ENCODE measurements at places on chromosomes 11 and 22. TPM values are rescaled to one million over a fixed set of nuclear protein-coding genes. Genes with fewer than 3 reads are reported as not detected.

Gene APOL1
- 16.0 TPM for total RNA-seq

Gene CASP4
- total RNA-seq: 52.3 TPM

DNA sequence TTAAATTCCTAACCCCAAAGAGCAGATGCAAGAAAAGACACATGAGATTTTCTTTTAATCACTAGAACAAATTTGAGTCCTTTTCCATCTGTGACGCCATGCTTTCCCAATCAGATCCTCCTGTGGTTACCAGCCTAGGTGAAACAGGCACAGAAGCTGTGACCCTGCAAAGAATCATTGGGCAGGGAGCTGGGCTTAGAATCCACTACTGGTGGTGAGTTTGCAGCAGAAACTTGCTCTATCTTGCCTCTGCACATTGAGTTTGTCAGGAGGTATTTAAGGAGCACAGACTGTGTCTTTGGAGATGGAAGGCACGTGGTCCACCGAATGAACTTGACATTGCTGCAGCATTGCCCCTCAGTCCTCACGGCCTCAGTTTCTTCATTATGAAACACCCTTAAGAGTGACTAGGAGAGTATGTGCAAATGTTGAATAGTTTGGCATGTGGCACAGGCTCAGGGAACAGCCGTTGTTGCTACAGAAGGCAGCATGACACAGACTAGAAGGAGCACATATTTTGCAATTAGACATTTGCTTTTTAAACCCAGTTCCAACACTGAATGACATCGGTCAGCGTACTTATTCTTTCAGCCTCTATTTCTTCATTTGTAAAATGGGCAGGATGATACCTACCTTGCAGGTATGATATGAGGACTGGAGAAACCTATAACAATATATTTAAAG lies 127.6 kb downstream of the DBX1 start:
- no peak for DNase-seq
- no peak overlapping the region for H3K4me3 ChIP-seq
- H3K4me1 ChIP-seq: no peaks in the 10 kb centered on the region
- no peaks in the 10 kb centered on the region for H3K36me3 ChIP-seq

- DNase-seq: no peak
- H3K27me3 ChIP-seq: no peaks in the 10 kb centered on the region
- H3K4me1 ChIP-seq: no peaks in the 10 kb centered on the region
- H3K4me3 ChIP-seq: no peak overlapping the region
- peaks cover 18% of the 10 kb centered on the region for H3K36me3 ChIP-seq
Observed at GRCh38 chr11:1297011-1297575, 12.3 kb downstream of the TOLLIP start.

DNA sequence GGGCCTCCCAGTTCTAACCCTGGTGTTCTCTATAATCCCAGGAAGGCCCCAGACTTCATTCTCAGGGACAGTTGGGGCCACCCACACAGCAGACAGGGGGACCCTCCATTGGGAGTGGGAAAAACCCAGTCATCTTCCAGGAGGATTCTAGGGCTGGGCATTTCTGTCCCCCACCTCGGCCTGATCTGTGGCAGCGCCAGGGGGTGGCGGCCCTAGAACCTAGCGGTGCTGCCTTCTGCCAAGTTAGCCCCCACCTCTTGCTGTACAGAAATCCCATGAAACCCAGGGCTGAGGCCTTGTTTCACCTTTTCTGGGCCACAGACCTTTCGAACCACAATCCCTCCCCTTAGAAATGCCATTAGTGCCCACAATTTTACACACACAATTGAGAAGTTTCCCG lies 9.6 kb downstream of the CHST1 start:
- H3K27me3 ChIP-seq: peaks cover 19% of the 10 kb centered on the region
- no peak overlapping the region for H3K27ac ChIP-seq
- H3K4me3 ChIP-seq: no peak overlapping the region
- peaks cover 36% of the 10 kb centered on the region for H3K4me1 ChIP-seq

DNA sequence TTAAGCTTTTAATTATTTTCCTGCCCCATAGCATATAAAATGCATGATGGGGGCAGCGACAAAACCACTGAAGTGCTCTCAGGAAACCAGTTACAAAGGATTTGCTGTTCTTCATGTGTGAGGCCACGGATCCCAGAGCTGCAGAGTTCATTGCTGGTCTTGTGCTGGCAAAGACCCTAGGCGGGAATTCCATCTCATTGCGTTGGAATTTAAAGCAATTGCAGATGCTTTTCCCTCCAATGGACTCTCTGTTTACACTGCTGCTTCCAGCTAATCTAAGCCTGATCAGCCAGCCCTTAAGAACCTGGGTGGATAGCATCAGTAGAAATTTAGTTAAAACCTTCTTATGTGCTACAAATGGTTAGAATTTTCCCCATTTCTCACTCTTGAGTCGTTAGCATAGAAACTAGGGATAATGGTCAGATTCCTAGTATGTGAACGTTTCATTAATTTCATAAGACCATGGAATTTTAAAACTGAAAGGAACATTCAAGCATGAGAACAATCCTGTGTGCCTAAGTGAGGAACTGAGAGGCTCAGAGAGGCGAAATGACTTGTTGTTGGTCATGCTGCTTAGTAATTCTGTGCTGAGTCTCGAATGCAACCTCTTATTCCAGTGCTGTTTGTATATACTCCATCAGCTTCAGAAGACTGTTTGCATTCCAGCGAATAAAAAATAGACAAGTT lies 36.1 kb upstream of the ADSL start:
- H3K4me3 ChIP-seq: peak overlapping the region; percentile 12
- peaks cover 19% of the 10 kb centered on the region for H3K36me3 ChIP-seq
- H3K27ac ChIP-seq: peak overlapping the region; percentile 45

DNA sequence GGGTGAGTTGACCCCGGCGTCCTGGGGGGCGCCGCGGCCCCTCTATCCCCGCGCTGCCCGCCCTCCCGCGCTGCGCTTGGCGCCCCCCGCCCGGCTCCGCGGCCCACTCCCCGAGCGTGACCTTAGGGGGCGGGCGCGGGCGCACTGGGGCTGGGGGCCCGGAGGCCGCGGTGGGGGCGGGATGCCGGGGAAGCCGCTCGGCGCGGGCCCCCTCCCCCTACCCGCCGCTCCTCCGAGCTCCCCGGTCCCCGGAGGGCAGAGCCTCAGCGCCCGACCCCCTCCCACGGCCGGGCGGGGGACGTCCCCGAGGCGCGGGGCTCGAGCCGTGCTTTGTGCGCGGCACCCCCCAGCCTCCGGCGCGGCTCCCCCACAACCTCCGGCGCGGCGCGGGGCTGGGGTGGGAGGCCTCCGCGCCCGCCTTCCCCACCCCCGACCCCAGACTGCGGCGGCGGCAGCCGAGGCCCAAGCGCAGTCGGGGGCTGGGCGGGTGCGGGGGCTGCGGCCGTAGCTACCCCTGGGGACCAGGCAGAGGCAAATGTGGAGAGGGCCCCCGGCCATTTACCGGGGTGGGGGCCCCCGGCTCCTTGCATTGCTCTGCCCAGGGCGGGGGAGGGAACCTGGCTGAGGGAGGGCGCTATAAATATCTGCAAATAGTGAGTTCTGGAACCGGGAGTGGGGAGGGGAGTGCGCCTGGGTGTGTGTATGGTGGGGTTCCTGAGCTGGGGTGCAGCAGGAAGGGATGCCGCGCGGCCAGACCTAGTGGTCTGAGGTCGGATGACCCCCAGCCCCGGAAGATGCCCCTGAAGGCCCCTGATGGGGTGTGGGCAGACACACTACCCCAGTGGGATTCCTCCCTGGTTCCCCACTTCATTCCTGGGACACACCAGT lies 988 bp downstream of the MGAT3 start:
- DNase-seq: no peak
- H3K4me1 ChIP-seq: peaks cover 15% of the 10 kb centered on the region
- H3K4me3 ChIP-seq: peak overlapping the region; percentile 41
- no peaks in the 10 kb centered on the region for H3K36me3 ChIP-seq

- peaks cover 29% of the 10 kb centered on the region for H3K4me1 ChIP-seq
- H3K36me3 ChIP-seq: no peaks in the 10 kb centered on the region
- peak; percentile 73 for DNase-seq
- no peaks in the 10 kb centered on the region for H3K27me3 ChIP-seq
- H3K27ac ChIP-seq: peak overlapping the region; percentile 78
Observed at GRCh38 chr11:133966921-133967598, 10.3 kb upstream of the IGSF9B start.

GRCh38 chr11:72736452-72737069 lies 15.6 kb downstream of the ARAP1 start:
- H3K27me3 ChIP-seq: no peaks in the 10 kb centered on the region
- peaks cover 52% of the 10 kb centered on the region for H3K4me1 ChIP-seq
- H3K4me3 ChIP-seq: no peak overlapping the region
- peak overlapping the region; percentile 69 for H3K27ac ChIP-seq
- DNase-seq: peak; percentile 82

- no peaks in the 10 kb centered on the region for H3K27me3 ChIP-seq
- DNase-seq: no peak
- no peaks in the 10 kb centered on the region for H3K36me3 ChIP-seq
Observed at GRCh38 chr11:45252877-45253276, 33.3 kb downstream of the SYT13 start.

Gene TIGD3
- total RNA-seq: 0.14 TPM

Gene RAB36
- 2.5 TPM for total RNA-seq

- peak; percentile 39 for DNase-seq
- H3K4me3 ChIP-seq: no peak overlapping the region
- H3K4me1 ChIP-seq: no peaks in the 10 kb centered on the region
Observed at GRCh38 chr11:75145196-75145971, 5.5 kb upstream of the SLCO2B1 start.

Gene BATF2
- 4.7 TPM for total RNA-seq

DNA sequence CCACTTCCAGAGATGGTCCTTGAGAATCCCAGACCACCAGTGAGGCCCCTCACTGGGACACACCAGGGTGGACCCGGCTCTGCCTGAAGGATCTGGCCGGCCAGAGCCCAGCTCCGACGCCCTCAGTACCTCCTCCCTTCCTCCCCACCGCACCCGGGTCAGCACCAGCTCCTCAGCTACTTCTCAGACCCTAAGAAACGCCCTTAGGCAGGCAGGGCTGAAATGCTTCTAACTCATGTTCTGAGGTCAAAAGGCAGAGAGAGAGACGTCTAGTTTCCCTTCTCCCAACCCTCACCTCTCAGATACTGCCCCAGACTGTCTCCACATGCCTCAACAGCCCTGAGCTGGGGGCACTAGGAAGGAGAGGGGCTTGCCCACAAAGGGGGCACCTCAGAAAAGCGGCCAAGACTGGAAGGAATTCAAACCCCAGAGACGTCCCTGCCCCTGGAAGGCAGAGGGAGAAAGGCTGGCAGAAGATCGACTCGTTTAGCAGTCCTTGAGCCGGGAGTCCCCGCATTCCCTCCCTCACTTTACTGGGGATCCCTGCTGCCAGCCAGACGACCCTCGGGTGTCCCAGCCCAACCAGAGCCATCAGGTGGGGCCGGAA lies 539 bp downstream of the USH1C start:
- H3K4me3 ChIP-seq: peak overlapping the region; percentile 25
- H3K27me3 ChIP-seq: no peaks in the 10 kb centered on the region
- H3K4me1 ChIP-seq: no peaks in the 10 kb centered on the region

Gene MISFA
- total RNA-seq: not detected

DNA sequence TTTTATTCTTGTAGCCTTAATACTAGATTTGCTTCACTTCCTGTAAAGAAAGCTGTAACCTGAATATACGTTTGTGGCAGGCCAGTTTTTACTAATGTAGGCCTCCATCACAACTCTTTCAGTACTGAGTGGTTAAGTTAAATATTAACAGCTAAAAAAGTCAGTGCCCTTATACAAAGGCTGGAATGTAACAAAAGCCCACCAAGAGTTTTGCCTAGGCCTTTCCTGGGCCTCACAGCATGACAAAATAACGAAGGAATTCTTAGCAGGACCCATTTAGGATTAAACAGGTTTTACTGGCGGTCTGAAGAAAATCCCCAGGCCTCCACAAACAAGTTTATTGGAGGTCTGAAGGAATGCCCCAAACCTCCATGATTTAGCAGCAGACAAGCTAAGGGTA lies 43.7 kb downstream of the PIWIL3 start:
- H3K27ac ChIP-seq: no peak overlapping the region
- H3K36me3 ChIP-seq: no peaks in the 10 kb centered on the region
- H3K27me3 ChIP-seq: no peaks in the 10 kb centered on the region
- no peak for DNase-seq
- H3K4me3 ChIP-seq: no peak overlapping the region

DNA sequence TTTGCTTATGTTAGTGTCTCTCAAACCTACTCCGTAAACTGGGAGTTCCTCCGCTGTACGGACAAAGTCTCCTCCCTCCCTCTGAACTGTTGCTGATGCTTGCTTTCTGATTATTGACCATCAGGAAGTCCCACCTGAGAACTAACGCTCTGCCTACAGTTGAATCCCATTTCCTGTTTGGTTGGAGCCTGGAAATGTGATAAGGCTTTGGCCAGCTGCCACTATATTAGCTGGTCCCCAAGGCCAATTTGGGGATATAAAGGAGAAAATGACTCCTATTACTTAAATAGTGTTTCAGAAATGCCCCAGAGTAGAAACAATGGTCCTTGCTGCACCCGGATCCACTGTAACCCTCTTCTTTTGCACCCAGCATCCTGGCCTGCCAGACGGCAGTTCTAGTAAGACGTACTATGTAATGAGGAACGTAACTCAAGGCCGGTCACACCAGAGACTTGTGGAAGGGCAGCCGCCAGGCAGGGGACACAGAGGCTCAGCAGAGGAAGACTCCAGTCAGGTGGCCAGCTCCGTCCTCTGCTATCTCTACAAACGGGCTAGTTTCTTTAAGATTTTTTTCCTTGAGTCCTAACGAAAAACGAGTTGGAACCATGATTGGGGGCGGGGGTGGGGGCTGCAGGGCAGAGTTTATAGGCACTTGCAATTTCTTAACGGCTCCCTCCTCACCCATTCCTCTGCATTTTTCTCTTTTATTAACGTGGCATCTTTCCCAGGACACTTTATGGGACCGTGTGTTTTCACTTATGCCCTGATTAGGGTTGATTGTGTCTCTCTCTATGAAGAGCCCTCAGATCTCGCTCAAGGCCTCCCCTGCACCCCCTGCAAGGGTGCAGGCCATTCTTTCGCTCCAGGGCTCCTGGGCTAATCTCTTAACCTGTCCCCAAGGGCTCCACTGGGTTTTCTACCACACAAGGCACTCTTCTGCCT lies 72.8 kb upstream of the CDON start:
- no peak overlapping the region for H3K4me3 ChIP-seq
- H3K27me3 ChIP-seq: no peaks in the 10 kb centered on the region
- H3K4me1 ChIP-seq: peaks cover 78% of the 10 kb centered on the region
- no peaks in the 10 kb centered on the region for H3K36me3 ChIP-seq
- peak overlapping the region; percentile 87 for H3K27ac ChIP-seq

DNA sequence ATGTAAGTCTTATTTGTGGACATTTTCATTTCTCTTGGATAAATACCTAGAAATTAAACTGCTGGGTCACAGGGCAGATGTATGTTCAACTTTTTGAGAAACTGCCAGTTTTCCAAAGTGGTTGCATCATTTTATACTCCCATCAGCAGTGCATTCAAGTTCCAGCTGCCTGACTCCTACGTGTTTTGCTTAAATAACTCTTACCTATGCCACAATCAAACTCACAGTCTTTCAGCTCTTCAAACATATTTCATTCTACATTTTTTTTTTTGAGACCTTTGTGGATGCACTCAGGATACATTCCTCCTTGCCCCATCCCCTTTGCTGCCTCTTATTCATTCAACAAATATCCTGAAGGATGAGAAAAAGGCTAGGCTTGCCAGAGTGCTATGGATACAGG lies 9.2 kb downstream of the TCF20 start:
- no peaks in the 10 kb centered on the region for H3K27me3 ChIP-seq
- H3K4me3 ChIP-seq: no peak overlapping the region
- no peak overlapping the region for H3K27ac ChIP-seq
- no peak for DNase-seq

Gene MMP11
- 4.6 TPM for total RNA-seq
